Activated CD4-positive, alpha-beta T cell treated with anti-CD3 and anti-CD28 coated beads, Interleukin-2, amount 10 ng/mL, durations not matched to agents 7 days and 5 days (primary cell): ENCODE measurements at places on chromosomes 7 and 10. TPM values are rescaled to one million over a fixed set of nuclear protein-coding genes. Genes with fewer than 3 reads are reported as not detected.

CPXM2 gene
- total RNA-seq: not detected

NPS gene
- not detected for total RNA-seq

NACAD gene
- not detected for total RNA-seq

- DNase-seq: no peak
- H3K27me3 ChIP-seq: peaks cover 21% of the 10 kb centered on the region
- no peaks in the 10 kb centered on the region for H3K36me3 ChIP-seq
- H3K27ac ChIP-seq: no peak overlapping the region
Observed at GRCh38 chr10:62939698-62940097, 123.5 kb upstream of the EGR2 start.

DNA sequence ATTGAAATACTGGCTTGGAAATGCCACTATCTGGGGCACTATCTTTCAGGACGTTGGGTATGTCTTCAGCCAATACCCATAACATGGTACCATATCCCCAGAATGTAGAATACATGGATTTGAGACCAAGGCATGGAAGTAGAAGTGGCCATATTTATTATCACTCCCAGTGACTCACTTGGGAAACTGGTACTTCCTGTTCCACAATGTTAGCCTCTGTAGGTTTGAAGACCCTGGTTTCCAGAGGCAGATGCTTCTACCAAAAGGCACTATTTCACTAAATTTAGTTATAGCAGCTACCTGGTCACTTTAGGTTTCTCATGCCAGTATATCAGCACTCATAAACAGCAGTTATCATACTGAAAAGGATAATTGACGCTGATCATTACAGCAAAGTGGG is 184.2 kb downstream of the CCDC71L start:
- H3K4me3 ChIP-seq: no peak overlapping the region
- DNase-seq: no peak
- no peaks in the 10 kb centered on the region for H3K36me3 ChIP-seq
- peaks cover 12% of the 10 kb centered on the region for H3K27me3 ChIP-seq

GRCh38 chr10:123604506-123604905 is 61.6 kb upstream of the GPR26 start:
- no peak for DNase-seq
- no peak overlapping the region for H3K4me3 ChIP-seq
- no peak overlapping the region for H3K27ac ChIP-seq
- no peaks in the 10 kb centered on the region for H3K36me3 ChIP-seq
- H3K4me1 ChIP-seq: no peaks in the 10 kb centered on the region

- no peaks in the 10 kb centered on the region for H3K36me3 ChIP-seq
- H3K27me3 ChIP-seq: no peaks in the 10 kb centered on the region
- DNase-seq: no peak
- no peak overlapping the region for H3K27ac ChIP-seq
Observed at GRCh38 chr7:145978769-145979168, 137.8 kb upstream of the CNTNAP2 start.

- no peak for DNase-seq
- no peak overlapping the region for H3K4me3 ChIP-seq
- H3K27me3 ChIP-seq: peaks cover 9% of the 10 kb centered on the region
- peaks cover 8% of the 10 kb centered on the region for H3K4me1 ChIP-seq
Observed at GRCh38 chr7:116948934-116949333, 4.4 kb upstream of the ST7 start.
